ENCODE measurements at places on chromosomes 13 and 19.

DNA sequence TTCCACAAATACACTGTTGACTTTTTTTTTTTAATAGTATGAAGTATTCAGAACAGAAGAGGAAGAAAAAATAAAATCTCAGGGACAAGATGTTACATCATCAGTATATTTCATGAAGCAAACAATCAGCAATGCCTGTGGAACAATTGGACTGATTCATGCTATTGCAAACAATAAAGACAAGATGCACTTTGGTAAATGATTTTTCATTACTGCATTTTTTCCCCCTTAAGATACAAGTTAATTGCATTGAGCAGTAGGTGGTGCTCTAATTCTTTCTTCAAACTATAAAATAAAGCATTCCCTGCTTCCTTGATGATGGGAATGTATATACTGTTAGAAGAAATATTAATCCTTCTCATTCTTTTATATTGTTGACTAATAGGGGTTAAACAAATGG is 17.1 kb downstream of the UCHL3 start:
- DNase-seq, result peak; percentile 7

GRCh38 chr13:98482476-98483444 is 94.1 kb downstream of the STK24 start:
- peak; percentile 53 for DNase-seq

DNA sequence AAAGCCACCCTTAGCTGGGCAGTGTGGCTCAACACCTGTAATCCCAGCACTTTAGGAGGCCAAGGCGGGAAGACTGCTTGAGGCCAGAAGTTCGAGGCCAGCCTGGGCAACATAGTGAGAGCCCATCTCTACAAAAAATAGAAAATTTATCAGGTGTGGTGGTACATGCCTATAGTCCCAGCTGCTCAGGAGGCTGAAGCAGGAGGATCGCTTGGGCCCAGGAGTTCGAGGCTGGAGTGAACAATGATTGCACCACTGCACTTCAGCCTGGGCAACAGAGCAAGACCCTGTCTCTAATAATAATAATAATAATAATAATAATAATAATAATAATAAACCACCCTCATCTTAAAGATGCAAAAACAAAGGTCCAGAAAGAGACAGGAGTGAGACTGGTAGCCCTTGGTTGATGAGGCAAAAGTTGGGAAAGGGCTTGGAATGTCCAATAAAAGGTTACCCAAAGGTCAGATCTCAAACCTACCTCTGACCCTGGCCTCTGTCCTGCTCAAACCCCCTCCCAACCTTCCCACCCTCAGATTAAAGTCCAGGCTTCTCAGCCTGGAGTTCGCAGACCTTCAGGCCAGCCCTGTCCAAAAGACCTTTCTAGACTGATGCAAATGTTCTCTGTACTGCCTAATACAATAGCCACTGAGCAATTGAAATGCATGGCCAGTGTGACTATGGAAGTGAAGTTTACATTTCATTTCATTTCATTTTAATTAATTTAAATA is 9.1 kb downstream of the ZNF575 start:
- DNase-seq, result no peak

GRCh38 chr13:79481685-79482052 is 714 bp downstream of the NDFIP2 start:
- DNase-seq, result no peak

DNA sequence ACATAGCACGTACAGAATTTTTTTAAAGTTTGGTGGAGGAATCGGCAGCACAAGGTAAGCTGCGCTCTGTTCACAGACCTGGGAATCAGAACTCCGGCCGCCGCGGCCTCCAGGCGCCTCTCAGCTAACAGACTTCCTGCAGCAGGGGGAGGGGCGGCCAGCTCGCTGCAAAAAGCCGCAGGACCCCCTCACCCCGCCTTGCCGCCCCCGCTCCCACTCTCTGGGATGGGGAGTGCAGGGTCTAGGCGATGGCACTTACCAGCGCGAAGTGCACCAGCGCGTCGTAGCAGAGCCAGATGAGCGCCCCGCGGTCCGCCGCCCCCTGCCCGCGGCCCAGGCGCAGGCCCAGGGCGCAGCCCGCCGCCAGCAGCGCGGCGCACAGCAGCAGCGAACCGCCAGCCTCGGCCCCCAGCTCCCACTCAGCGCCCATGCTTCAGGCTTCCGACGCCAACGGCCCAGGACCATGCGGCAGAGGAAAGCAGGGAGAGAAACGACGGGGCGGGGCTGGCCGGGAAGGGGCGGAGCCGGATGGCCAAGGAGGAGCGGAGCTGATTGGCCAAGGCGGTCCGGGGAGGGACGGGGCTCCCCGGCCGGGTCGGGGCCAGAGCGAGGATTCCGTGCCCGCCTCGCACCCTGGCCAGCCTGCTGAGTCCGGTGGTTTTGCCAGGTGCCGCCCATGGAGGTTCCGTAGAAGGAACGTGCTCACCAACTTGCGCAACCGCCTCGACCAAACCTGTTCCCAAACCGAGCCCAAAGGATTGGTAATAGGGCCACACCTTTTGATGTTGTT is at the start of gene EBPL:
TSS of gene EBPL (minus strand) at position 492 of the 790 bp plus-strand sequence. CDS start at position 430, 62 bp downstream.
- DNase-seq, result peak; percentile 94

DNA sequence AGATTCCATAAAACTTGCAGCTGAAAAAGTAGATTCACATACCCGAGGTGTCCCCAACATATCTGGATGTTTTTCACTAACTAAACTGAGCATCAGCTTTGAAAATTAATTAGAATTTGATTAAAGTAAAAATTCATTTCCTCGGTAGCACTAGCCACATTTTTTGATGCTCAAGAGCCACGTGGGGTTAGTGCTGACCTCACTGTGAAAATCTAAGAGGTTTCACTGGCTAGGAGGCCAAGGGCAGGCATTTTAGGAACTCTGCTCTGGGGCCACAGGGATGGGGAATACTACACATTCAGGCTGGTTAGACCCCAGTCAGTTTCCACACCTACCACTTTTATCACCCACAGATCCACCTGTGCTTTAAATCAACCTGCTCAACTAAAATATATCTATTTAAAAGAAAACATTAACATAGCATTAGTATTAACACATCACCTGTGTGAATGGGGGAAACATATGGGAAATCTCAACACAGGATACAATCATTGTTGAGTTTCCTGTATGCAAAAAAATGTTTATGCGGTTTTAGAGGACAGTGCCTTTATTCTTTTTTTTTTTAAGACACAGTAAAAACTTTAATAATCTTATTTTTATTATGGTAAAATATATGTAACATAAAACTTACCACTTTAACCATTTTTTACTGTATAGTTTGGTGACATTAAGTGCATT is 45.5 kb downstream of the BRD4 start:
- no peak for DNase-seq

DNA sequence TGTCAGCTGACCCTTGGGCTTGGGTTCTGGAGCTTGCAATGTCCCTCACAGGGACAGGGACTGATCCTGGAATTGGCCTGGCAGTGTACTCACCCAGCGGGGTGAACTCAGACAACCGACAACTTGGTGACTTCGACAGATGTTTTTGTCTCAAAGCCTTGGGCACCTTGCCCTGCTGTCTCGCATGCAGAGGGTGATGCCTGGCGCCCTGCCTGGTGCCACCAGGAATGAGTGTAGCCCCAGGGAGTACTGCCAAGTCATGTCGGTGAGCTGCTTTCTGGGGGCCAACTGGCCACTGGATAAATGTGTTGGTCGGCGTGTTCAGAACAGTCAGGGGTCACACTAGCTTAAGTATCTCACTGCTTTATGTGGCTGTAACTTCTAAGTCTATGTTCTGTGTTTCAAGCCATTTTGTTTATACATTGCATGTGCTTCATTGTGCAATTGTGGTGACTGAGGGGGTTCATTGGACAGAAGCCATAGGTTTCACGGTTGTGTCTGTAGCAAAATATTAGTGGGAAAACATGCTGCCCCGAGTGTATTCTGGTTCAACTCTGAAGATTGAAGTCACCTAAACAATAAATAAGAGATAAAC is 96.3 kb upstream of the TNFSF11 start:
- DNase-seq, result peak; percentile 4

DNA sequence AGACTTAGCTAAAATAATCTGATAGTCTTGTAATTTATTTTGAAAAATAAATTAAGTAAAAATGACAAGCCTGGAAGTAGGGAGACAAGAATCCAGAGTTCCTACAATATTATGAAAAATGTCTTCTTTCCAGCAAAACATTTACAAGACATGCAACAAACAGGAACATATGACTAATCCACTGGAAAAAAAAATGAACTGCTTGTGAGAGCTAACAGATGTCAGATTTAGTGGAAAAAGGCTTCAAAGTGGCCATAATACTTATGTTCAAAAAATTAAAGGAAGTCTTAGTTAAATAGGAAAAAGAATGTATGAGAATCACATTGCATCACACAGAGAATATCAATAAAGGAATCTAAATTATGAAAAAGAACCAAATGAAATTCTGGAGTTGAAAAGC is 2082.0 kb upstream of the PCDH20 start:
- no peak for DNase-seq
